ENCODE measurements at places on chromosomes 12 and 14.

GRCh38 chr12:102114212-102114611, 5.7 kb downstream of the NUP37 start:
- DNase-seq, result no peak

DNA sequence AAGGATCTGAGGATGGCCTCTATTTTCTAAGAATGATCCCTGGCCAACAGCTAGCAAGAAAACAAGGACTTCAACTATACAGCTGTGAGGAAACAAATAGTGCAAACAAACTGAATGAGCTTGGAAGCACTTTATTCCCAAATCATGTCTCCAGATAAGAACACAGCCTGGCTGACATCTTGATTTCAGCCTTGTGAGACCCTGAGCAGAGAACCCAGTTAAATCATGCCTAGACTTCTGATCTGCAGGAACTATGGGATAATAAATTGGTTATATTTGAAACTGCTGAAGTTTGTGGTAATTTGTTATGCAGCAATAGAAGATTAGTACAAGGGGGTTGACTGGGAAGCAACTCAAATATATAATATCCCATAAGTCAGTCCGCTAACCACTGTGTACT, 183.9 kb upstream of the BMP4 start:
- DNase-seq, result no peak

DNA sequence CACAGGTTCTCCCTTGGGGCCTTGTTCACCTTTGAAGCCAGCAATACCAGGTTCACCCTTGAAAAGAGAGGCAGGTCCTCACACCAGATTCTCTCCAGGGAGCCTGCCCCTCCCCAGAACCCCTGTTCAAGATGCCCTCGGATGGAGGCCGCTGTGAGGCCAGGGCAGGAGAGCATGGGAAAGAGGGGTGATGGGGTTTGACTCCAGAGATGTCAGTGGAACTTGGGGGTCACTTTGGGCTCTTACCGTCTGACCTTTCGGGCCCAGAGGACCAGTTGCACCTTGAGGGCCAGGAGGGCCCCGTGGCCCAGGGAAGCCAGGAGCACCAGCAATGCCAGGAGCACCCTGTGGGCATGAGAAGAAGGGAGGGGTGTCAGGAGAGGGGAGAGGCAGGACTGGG, 17.4 kb downstream of the COL2A1 start:
- DNase-seq, result no peak

- no peak for DNase-seq
Observed at GRCh38 chr14:51967521-51967920, 21.8 kb upstream of the RTRAF start.

All from activated T-cell treated with anti-CD3 and anti-CD28 coated beads, Interleukin-2, amount 50 U/mL, for 4 hours (primary cell).